ENCODE measurements at places on chromosomes 12 and 14.

DNA sequence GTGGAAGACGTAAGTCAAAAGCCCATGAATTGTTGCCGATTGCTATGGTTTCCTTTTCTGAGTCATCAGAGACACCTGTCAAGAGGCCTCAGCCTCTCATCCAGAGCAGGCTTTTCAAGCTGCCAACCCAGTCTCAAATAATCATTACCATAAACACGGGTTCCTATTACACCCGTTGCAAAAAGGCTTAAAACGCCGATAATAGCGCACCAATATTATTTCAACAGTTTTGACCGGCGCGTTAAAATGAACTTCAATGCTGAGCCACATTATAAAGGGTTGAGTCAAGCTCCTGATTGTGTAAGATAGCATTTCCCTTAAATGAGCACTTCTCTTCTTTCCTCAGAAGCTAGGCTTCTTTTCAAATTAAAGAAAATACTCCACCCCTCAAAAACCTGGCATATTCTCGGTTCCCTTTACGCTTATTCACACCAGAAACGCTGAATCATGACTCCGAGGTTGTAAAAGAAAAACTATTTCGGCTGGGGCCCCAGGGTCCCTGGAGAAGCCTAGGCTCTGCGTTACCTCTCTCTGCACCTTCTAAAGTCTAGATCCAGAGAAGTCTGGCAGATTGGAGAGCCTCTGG lies 1.4 kb downstream of the TMTC1 start:
- no peak for DNase-seq

- DNase-seq, result no peak
Observed at GRCh38 chr12:85308374-85308773, 28.4 kb downstream of the ALX1 start.

DNA sequence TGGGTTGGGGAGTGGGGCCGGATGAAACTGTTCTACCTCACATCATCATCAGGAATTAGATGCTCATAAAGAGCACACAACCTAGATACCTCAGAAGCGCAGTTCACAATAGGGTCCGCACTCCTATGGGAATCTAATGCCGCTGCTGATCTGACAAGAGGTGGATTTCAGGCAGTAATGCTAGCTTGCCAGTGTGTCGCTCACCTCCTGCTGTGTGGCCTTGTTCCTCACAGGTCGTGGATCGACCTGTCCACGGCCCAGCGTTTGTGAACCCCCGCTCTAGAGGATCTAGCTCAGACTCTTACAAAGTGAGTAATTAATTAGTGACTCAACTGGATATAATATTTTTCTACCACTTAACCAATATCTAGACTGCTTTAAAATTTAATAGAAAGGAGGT lies 5.8 kb downstream of the PPP1R12A start:
- no peak for DNase-seq

DNA sequence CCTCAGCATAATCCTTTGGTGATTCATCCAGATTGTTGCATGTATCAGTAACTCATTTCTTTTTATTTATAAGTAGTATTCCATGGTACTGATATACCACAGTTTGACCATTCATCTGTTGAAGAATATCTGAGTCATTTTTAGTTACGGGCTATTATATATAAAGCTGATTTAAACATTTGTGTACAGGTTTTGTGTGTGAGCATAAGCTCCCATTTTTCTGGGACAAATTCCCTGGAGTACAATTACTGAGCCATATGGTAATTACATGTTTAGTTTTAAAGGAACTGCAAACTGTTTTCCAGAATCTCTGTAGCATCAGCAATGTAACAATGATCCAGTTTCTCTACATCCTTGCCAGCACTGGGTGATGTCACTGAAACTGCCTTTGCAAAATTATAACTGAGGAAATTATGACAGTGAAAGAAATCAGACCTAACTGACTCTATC lies 236.2 kb upstream of the KRR1 start:
- no peak for DNase-seq

- DNase-seq, result no peak
Observed at GRCh38 chr12:128804762-128805161, 19.0 kb downstream of the SLC15A4 start.

DNA sequence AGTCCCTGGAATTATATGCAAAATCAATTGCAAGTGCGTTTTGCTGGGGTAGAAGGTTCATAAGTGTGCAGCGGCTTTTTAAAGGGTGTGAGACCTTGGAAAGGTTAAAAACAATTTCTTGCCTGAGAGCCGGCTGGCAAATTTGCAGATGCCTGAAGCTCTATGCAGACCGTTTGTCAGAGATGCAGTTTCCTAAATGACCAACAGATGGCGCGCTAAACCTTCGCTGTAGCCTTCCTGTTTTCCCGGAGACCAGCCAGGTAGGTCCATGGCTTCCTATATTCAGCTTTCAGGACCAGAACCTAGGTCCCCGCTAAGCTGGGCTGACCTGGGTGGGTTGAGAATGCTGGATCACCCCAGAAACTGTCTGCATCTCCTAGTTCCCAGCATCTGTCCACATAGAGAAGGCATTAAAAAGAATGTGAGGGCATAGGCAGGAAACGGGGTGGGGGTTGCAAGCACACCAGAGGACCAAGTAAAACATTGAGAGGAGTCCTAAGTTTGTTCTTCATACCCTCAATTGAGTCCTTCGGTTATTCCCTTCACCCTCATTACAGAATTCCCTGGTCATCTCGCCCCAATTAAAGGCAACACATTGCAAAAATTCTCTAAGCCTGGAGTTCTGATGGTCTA lies 5.7 kb upstream of the NOS1 start:
- peak; percentile 4 for DNase-seq

- DNase-seq, result no peak
Observed at GRCh38 chr14:93799989-93800921, 12.0 kb upstream of the PRIMA1 start.

DNA sequence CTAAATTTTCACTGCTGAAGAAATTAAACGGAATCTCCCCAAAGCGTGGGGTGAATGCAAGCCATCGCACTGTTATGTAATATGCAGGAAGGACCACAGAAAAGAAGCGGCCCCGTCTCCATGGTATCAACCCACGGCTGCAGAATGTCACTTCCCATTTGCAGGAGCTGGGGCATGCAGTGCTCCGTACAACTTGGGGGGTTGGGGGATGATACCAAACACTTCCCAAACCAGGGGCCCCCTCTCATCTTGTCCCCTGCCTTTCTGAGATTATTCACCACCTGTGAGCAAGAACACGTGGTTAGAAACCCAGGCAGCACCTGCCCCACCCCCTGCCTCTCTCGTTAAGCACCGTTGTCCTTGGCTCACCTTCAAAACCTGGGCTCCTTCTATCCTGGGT lies 505.1 kb upstream of the TMEM132C start:
- no peak for DNase-seq

DNA sequence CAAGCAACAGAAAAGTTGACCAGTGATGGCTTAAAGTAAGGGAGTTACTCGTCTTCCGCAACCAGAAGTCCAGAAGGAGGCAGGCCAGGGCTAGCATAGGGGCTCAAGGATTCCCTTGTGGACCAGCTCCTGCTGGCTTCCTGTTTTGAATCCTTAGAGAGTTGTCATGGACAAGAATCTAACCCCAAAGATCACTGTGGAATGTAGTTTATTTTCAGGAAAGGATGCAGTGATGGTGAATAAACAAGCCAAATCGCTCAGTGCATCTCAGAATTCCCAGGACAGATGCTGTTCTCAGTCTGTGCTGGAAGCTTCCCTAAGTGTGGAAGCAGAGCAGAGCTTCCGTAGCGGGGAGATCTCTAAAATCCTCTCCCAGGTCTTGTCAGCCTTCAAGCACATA lies 311.3 kb downstream of the C12orf75 start:
- no peak for DNase-seq

GRCh38 chr14:58805057-58805456 lies 167.3 kb downstream of the DACT1 start:
- no peak for DNase-seq

GRCh38 chr12:20268121-20268732 lies 100.1 kb upstream of the PDE3A start:
- DNase-seq, result no peak

- no peak for DNase-seq
Observed at GRCh38 chr14:102124419-102124818, 15.3 kb upstream of the WDR20 start.

DNA sequence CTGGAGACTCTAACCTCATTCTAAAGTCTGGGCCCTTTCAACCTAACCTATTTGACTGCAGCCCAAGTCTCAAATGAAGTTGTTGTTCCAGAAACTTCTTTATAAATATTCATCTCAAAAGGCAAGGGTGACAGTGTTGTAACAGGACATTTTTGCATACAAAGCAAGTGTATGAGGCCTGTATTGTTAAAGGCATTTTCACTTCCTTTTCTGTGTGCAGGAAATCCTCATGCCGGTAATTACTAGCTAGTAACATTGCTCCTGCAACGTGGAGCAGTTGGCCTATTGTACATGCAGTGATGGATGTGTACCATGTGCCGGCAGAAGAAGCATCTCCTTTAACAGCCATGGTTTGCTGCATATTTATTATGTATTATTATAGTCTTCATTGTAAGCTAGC lies 156.5 kb upstream of the RMST start:
- DNase-seq, result no peak

GRCh38 chr14:50497351-50497750 lies 35.0 kb downstream of the MAP4K5 start:
- no peak for DNase-seq

GRCh38 chr12:112559784-112560183 lies 141.0 kb downstream of the PTPN11 start:
- no peak for DNase-seq

- DNase-seq, result no peak
Observed at GRCh38 chr12:53844994-53845844, 93.4 kb upstream of the HOXC13 start.

GRCh38 chr14:74048281-74048680 lies 29.1 kb downstream of the BBOF1 start:
- no peak for DNase-seq

DNA sequence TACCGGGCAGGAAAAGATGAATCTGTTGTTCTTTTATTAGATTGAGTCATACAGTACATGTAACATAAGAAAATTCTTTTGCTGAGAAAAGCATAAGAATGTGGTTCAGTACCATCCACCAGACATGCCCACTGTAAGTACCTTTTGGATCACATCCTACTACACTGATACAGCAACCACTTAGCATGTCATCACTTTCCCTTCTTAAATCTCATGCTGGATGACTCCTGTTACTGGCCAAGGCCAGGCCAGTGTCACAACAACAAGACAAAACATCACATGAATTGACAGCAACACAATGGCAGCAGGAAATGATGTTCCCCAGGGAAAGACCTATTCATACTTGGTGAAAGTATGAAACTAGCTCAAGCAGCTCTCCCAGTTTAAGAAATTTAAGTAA lies 46.4 kb downstream of the STXBP6 start:
- no peak for DNase-seq

DNA sequence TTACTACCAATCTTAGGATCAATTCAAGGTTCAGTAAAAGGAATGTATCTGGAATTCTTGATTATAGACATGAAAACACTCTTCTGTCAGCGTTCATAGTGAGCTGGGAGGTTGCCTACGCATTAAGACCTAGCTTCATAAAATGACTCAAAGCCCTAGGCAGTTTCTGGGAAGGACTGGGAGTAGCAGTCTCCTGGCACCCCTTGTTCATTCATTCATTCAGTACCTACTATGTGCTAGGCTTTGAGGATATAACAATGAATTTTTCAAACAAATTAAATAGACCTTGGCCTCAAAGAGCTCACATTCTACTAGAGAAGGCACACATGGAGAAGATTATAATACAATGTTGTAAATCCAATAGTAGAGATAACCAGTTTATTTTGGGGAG lies 46.1 kb downstream of the MDM2 start:
- DNase-seq, result no peak

DNA sequence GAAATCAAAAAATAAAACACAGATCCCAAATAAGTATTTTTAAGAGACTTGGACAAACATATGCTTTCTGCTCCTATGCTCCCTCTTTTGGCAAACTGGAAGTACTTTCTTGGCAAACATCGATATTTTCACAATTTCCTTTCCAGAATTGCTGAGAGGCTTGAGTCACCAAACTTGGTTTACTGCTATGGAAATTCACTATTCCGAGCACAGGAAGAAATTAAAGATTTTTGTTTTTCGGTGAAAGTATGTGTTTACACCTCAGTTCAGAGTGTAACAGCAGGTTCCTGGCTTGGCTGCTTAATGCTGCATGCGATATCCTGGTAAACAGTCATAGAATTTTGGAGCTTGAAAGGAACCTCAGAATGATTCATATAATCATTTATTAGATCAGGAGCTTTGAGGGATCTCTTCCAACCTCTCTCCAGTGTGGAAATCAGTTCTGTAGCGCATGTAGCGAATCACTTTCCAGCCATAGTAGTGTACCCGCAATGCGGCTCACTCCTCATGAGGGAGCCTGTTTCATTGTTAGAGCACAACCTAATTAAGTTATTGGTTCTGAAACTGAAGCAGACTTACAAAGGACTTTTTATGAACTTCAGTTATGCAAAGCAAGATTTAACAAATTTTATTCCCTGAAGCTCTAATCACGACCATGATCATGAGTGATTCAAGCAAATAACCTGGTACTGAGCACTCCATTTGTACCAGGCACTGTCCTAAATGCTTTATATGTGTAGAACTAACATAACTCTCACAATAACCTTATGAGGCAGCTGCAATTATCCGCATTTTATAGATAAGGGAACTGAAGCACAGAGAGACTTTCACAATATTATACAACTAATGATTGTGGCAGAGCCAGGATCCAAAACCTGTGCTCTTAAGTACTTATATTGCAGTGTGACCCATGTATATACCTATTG lies 56.4 kb upstream of the ATP2A2 start:
- DNase-seq, result no peak

- no peak for DNase-seq
Observed at GRCh38 chr14:49896966-49897365, 4.1 kb downstream of the ARF6 start.

DNA sequence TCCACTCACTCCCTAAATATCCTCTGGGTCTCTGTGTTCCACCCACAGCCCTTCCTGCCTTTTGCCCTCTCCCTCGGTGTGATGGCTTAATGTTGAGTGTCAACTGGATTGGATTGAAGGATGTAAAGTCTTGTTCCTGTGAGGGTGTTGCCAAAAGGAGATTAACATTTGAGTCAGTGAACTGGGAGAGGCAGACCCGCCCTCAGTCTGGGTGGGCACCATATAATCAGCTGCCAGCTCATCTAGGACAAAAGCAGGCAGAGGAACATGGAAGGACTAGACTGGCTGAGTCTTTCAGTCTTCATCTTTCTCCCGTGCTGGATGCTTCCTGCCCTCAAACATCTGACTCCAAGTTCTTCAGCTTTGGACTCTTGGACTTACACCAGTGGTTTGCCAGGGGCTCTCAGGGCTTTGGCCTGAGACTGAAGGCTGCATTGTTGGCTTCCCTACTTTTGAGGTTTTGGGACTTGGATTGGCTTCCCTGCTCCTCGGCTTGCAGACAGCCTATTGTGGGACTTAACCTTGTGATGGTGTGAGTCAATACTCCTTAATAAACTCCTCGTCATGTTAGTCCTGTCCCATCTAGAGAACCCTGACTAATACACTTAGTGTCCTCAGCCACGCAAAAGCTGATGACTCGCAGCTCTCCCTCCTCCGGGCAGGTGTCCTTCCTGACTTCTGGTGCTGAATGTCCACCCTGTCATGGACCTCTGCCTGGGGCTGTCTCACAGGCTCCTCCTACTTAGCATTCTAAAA lies 5.9 kb downstream of the DGLUCY start:
- DNase-seq, result no peak

Measured in activated CD4-positive, alpha-beta T cell treated with anti-CD3 and anti-CD28 coated beads, Interleukin-2, amount 50 U/mL, for 4 hours (primary cell).